ENCODE measurements at places on chromosomes 7 and 10.

- no peak for DNase-seq
Measured at GRCh38 chr10:50990568-50991455, 83.5 kb upstream of the PRKG1 start.

GRCh38 chr7:130986261-130986690 is 252.3 kb upstream of the KLF14 start:
- no peak for DNase-seq

DNA sequence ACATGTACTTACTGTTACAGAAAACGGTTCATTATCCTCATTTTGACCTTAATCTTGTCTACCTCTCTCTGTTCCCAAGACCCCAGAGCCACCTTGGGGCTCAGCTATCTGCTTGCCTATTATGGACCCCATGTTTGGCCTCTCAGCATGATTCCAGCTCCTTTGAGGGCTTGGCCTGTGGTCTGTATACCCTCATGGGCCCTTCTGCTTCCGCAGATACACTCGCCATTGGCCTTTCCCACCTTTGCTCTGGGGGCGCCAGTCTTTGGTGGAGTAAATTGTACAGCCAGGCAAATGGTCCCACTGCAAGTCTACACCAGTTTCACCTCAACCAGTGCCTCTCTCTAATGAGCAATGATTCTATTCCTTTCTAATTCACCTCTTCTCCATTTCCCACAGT is 109.2 kb upstream of the ZNF746 start:
- DNase-seq: no peak

DNA sequence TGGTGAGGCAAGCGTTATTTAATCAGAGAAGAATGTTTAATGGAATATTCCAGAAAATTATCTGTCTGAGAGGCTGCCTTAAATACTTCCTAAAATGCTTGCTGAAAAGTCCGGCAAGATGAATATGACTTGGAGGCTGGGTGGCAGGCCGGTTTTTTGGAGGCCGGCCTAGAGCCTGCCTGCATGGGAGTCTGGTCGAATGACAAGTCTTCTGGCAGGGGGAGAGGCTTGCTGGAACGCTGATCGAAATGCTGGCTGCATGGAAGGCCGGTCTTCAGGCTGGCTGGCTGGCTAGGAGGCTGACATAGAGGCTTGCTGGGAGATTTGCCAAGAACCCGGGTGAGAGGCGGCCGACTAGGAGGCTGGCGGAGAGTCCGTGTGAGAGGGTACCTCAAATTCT is 135.7 kb downstream of the OR13A1 start:
- DNase-seq: no peak
